ENCODE measurements at places on chromosomes 1 and 21.

GRCh38 chr21:21148009-21148408 is 149.8 kb downstream of the NCAM2 start:
- DNase-seq, result no peak

DNA sequence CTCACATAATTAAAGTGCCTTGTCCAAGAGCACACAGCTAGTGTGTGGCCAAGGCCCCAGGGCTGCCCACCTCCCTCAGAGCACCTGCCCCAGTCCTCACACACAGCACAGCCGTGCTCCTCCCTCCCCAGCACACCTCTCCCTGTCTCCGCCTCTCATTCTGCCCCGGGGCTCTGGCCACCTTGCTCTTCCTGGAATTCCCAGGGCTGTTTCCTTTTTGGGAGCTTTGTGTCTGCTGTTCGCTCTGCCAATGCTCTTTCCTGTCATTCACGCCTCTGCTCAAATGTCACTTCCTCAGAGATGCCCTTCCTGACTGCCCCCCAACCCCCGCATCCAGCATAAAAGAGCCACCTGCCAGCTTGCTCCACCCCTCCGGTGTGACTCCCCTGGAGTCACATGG is 13.3 kb downstream of the SLC6A17 start:
- no peak for DNase-seq

DNA sequence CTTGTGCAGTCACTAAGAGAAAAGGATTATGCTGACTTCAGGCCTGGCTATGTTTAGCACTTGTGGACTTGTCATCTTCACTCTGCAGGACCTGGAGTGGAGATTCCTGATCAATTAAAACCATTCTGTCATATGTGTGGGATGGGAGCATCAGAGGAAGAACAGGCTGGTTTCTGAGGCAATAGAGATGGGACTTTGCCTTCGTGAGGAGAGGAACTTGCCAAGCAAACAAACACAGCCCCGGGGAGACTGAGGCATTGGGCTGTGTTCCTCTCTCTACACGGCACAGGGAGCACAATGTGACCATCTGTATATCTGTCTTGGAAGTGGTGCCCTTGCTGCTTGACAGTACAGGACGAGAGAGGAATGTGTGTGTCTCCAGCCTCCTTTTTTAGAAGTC is 23.1 kb downstream of the VASH2 start:
- DNase-seq, result no peak

- peak; percentile 73 for DNase-seq
Observed at GRCh38 chr21:42220138-42220701, 1.3 kb downstream of the ABCG1 start.

- no peak for DNase-seq
Observed at GRCh38 chr1:213688655-213689054, 299.1 kb upstream of the PROX1 start.

DNA sequence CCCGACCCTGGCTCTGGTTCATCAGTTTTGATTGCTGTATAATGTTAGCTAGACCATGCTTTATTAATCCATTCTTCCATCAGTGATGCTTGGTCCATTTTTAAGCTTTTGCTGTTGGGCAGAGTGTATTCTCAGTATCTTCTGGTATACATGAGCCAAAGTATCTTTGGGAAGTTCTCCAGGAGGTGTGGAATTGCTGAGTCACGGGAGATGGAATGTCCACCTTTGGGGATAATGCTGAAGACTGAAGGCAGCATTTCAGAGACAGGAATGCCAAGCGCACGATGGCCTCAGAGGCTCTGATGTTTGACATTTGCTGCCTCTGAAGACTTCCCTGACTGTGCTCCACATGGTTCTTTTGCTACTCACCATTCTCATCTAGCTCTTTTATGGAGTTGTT is 266.3 kb upstream of the KAZN start:
- DNase-seq, result no peak

GRCh38 chr1:112981426-112981825 is 25.4 kb upstream of the SLC16A1 start:
- DNase-seq, result no peak

- no peak for DNase-seq
Observed at GRCh38 chr1:117138561-117138960, 17.0 kb upstream of the TRIM45 start.

All from activated naive CD8-positive, alpha-beta T cell treated with anti-CD3 and anti-CD28 coated beads, Interleukin-2, amount 10 ng/mL, durations not matched to agents 7 days and 5 days (primary cell).